Cardiac fibroblast (primary cell): ENCODE measurements at places on chromosomes 2 and 18.

DNA sequence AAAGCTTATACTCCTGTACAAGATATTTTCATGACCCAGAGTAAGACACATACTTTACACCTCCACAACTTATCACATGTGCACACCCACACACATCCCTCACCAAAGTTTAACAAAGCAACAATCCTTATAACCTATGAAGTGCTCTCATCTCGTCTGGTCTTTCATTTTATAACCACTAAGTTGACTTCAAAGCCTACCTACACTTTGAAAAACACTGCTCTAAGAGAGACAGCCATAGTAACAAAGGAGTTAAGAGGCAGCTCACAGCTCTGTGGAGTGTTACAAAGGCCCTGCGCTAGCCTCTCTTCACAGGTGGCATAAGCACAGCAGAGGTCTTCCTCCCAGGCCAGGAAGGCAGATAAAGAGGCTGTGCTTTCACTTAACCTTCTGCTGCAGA is 69.7 kb upstream of the TMEM200C start:
- DNase-seq = no peak

GRCh38 chr2:151049746-151050145 is 211.9 kb downstream of the RBM43 start:
- DNase-seq = peak; percentile 70

GRCh38 chr18:55433648-55434047 is 154.3 kb downstream of the TCF4 start:
- no peak for DNase-seq

DNA sequence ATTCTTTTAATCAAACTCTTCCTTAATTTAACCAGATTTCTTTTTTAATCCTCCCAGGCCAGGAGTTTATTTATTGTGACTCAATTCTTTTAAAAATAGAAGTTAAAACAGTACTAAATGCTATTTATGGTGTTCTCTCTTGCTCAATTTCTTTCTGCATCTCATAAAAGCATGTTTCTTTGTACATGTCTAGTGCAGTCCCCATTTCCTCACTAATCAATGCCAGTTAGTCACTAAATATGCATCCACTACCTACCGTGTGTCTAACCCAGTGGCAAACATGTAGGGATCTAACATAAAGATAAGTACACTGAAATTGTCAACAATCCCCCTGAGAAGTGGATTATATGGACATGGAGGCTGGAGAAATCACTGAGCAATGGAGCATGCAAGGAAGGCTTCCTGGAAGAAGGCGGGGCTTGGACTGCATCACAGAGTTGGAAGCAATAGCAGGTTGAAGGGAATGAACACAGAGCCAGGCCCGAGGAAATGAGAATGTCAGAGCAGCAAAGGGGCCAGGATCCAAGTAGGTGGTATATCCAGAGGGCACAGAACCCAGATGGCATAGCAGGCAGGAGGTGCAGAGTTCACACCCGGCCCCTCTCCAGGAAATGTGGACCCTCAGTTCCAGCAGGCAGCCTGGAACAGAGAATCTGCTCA is 105.3 kb upstream of the FOSL2 start:
- no peak for DNase-seq

DNA sequence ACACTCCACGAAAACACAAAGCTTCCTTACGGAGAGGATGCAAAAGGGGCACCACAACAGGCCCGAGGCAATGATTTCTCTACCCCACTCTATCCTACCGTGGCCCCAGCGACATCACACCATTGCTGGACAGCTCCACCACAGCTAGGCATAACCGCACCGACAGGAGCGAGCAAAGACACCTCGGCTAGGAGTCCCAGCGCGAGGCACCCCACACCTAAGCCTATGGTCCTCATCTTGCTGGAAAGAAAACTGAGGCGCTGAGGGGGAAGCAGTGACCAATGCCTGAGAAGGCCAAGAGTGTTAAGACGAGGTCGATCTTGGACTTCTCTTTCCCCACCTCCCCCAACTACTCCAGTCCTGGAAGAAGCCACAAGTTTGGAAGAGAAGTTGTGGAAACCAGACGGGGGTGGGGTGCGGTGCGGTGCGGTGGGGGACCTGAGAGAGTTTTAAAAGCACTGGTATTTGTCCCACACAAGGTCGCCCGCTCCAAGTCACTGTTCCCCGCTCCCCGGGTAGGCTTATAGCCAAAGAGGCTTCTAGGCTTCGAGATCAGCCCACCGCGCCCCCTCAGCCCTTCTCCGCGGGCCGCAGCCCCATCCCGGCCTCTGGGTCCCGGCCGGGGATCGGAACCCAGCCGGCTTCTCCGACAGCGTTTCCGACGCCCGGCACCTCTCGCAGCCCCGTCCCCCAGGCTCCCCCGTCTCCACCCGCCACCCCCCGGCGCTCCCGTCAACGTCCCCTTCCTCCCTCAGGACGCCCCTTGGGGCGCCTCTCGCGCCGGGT is 766 bp downstream of the PDE6D start:
- DNase-seq = no peak

GRCh38 chr18:79739440-79739778 is 58.3 kb upstream of the KCNG2 start:
- DNase-seq = no peak

GRCh38 chr2:43102366-43103092 is 123.9 kb downstream of the ZFP36L2 start:
- DNase-seq = peak; percentile 33

- DNase-seq = peak; percentile 66
These were observed 135.9 kb downstream of the ABCA12 start for GRCh38 chr2:215002500-215002899.

- peak; percentile 91 for DNase-seq
These were observed 10.0 kb downstream of the HK2 start for GRCh38 chr2:74843899-74844298.

- peak; percentile 13 for DNase-seq
These were observed 159.9 kb downstream of the LOXHD1 start for GRCh38 chr18:46497129-46497528.

DNA sequence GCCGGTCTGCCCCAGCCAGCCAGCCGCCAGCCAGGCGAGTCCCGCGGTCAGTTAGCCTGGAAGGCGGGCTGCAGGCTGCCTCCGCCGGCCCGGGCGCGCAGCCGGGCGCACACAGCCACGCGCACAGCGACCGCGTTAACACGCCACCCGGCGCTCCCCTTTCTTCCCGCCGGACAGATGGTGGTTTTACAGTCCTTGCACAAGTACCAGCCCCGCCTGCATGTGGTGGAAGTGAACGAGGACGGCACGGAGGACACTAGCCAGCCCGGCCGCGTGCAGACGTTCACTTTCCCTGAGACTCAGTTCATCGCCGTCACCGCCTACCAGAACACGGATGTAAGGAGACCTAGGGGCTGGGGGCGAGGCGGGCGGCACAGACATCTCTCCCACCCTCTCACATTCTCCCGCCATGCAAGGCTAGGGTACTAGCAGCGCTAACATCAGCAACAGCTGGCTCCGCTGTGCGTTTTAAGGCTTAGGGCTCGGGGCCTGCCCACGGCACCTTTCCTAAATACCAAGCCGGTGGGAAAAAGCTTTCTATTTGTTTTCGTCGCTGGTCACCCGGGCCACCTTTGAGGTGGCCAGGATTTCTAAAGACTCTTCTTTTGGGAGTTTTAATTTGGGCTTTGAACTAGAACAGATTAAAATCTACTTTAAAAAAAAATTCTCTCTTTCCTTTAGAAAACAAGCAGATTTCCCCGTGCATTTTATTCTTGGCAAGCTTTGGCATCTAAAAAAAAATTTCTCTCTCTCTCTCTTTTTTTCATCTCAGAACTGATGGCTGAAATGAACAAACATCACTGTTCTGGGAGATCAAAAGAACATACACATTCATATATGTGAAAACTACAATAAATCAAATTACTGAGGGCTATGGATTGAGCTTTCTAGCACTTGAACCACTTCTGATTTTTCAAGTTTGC is 2.9 kb downstream of the TBR1 start:
- DNase-seq = no peak

DNA sequence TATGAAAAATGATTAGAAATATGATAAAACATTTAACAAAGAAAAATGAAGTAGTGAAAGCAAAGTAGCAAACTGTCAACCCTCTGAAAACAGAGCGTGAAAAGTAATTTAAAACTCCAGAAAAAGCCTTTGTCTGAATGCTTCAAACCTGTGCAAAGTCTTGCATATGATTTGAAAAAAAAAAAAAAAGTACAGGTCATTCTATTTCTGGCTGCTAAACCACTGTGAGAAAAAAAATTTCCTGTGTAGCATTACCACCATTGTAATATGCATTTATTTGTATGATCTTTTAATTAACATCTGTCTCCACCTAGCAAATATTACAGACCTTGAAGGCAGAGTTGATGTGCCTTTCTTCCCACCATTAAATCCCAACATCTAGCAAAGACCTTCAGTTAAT is 82.1 kb upstream of the CCDC68 start:
- no peak for DNase-seq

DNA sequence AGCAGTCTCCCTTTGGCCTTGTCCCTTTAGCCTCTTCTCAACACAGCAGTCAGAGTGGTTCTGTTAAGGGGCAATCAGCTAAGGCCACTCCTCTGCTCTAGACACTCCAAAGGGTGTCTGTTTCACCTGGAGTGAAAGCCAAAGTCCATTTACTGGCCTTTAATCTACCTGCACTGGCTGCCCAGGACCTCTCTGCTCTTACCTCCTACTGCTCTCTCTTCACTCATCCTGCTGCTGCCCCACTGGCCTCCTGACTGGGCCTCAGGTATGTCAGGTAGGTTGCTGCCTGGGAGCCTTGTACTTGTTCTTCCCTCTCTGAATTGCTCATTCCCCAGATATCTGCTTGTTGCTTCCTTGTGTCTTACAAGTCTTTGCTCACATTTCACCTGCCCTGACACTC is 68.2 kb downstream of the PIKFYVE start:
- no peak for DNase-seq

DNA sequence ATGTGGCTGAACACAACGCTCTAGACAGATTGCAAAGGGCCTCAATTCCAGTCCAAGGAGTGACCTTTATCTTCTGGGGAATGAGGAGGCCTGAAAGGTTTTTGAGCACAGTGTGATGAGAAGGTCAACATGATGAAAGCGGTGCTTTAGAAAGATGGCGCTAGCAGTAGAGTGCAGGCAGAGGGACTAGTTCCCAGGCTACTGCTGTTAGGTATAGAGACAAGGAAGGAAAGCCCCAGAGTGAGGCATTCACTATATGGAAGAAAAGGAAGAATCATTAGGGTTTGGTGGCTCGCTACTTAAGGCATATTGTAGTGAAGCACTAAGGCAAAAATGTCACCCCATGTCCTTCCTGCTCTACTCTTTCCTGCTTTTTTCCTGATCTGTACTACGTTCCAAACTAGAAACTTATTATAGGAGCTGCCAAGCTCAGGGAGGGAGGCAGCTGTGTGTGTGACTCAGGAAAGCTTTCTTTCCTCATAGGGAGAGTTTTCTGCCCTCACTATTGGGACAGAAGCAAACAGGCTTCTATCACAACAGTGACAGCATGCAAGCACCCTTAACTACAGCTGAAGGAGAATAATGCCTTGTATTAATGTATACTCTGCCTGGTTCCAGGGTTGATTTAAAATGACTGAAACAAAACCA is 160.8 kb upstream of the CAVIN2 start:
- DNase-seq = peak; percentile 38

GRCh38 chr18:74929110-74929509 is 279.8 kb downstream of the PTGR3 start:
- no peak for DNase-seq

- DNase-seq = no peak
These were observed 6.9 kb downstream of the ACYP2 start for GRCh38 chr2:54122171-54122935.

- DNase-seq = peak; percentile 78
These were observed 51.7 kb upstream of the SMIM21 start for GRCh38 chr18:75478996-75479880.

DNA sequence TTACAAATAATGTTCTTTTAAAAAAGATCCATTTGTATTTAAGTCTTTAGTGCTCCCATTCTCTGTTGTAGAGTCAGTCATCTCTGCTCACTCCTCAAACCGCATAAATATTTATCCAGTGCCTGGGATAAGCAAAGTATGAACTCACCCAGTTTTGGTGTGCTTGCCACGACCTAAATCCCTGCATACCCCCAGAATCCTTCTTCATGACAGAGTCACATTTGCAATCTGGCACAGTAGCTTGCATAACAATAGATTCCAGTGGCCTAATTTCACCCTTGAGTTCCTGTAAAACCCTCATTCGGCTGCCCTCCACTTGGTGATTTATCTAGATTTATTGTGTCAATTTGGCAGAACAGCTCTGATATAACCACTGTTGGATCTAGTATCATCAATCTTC is 92.9 kb downstream of the DTNA start:
- DNase-seq = no peak

GRCh38 chr18:8703781-8704301 is 1.5 kb upstream of the MTCL1 start:
- no peak for DNase-seq

DNA sequence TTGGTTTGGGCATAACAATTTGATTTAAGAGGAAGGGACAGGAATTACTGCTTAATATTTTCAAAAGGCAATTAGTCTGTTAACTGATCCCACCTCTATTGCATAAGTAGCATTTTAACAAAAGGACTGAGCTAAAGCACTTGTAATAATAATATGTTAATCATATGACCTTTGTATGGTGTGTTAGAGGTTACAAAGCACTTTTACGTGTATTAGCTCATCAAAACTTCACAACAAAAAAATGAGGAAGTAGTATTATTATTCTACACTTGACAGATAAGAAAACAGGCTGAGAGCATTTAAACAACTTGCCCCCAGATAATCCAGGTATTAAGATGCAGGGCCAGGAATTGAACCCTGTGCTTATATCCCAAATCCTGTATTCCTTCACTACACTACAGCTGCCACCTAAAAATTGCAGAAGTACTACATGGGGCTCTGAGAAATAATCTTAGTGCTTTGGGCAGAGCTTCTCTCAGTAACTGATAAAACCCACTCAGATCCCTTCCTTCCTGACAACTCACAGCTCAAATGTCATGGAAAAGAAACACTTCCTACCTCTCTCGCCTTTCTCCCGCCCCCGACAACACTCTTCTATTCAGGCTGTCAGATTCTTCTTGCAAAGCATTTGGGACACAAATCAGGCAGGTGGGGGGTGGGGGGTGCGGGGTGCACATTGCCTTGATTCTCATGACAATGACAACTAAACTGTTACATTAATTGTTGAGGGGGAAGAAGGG is 20.7 kb upstream of the KCTD1 start:
- no peak for DNase-seq

- DNase-seq = no peak
These were observed 194.4 kb downstream of the RNF144A start for GRCh38 chr2:7111626-7112025.

GRCh38 chr2:97715951-97716694 is 2.7 kb downstream of the ZAP70 start:
- no peak for DNase-seq

- DNase-seq = peak; percentile 39
These were observed 95.6 kb upstream of the PDE1A start for GRCh38 chr2:182522405-182522896.

- peak; percentile 19 for DNase-seq
These were observed 78.0 kb upstream of the NFATC1 start for GRCh38 chr18:79317703-79318102.

DNA sequence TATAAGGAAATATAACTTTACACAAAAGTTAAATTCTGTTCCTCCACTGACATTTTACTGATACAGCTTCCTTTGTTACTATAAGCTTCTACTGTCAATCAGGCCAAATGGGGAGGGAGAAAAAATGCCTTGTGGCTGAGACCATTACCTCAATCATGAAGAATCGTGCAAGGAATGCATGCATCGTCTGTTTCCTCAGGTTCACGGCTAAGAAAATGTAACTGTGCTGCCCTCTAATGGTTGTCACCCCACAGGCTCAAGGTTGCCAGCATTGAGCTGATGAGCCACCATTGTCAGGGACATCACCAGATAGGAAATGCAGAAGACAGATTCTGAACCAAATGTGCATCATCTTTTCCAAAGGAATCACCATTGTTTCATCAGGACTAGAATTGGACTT is 426.9 kb downstream of the CDH2 start:
- DNase-seq = peak; percentile 73

- peak; percentile 94 for DNase-seq
These were observed 52.6 kb upstream of the RAB27B start for GRCh38 chr18:54775686-54776085.
